Activated CD4-positive, CD25-positive, alpha-beta regulatory T cell treated with anti-CD3 and anti-CD28 coated beads, Interleukin-2, amount 50 U/mL, for 72 hours (primary cell): ENCODE measurements at places on chromosomes 11 and 22.

DNA sequence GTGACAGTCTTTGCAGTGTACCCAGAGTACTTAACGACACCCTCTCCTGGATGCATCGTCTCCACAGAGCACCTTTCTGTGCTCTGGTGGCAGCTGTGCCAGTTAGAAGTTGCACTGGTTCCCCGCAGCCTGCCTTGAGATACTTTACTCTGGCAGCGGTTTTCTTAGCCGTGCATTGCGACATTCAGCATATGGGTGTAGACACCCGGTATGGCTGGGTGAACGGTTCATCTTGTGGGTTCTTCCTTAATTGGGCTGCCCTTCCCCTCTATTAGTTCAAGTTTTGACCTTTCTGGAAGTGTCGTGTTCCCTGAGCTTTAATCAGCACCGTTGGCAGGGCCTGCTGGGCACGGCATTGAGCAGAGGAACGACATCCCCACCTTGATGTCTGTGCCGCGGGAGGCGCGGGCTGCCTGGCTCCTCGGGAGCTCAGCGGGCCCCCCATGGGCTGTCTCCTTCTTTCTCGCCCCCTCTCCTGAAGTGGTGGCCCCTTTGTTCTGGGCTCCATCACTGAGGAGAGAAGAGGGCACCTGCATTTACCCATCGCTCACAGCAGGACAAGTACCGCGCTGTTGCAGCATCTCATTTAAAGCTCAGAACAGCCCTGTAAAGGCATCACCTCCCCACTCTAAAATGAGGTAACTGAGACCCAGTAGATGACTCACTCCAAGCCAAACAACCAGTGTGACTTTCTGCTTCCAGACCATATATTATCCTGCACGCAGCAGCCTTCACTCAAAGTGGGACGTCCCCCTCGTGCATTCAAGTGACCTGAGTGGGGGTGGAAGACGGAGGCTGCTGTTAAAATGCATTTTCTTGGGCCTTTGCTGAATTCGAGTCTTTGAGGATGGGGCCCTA is 13.3 kb downstream of the FAM83F start:
- DNase-seq, result no peak

- DNase-seq, result no peak
Observed at GRCh38 chr11:20762980-20763379, 93.6 kb downstream of the NELL1 start.

DNA sequence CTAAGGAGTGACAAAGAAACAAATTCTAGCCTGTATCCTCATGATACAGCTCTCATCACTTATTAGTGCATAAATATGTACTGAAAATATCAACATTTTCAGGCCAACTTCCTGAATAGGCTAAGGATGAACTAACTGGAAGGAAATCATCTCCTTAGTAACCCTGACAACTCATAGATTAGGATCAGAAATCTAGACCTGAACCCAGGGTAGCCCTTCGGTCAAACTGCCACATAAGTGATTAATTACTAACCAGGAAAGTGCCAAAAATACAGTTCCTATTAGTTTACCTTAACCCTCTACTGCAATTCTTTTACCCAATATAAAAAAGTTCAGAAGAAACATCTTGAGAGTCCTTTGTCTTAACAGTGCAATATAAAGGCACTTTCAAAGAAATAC is 40.0 kb downstream of the AMBRA1 start:
- no peak for DNase-seq

DNA sequence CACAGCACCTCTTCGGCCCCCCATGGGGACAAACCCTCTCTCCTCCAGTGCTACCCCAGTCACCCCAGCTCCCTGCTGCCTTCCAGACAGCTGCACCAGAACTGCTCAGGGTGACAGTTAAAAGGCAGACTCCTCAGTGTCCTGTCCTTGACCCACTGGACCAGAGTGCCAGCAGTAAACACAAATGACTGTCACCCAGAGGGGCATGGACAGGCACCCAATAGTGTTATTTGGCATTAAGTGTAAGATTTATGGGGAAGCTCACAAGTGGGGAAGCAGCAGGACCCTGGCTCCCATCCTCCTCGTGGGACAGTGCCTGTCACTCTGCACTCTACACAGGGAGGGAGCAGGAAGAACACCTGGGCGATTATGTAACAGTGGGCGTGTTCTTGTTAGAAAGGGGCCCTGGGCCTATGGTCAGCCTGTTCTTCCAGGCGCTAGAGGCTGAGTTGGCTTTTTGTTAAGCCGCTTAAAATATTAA is 5.0 kb downstream of the RPS19BP1 start:
- no peak for DNase-seq

DNA sequence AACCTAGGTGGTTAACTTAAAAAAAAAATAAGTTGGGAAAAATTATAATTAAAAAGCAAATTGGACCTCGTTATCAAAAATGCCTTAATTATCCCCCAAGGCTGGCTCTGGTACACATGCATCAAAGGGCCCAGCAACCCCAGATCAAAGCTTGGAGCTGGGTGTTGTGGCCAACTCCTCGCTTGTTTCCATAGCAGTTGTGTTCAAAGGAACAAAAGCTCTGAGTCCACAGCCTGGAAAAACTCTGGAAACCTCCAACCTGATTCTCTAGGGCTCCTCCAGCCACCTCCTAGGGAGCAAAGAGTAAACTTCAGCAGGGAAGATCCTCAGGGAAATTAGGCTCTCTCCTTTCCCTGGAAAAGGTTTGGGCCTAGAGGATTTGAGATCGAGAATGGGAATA is 149.4 kb downstream of the NXPE2 start:
- no peak for DNase-seq

- DNase-seq, result no peak
Observed at GRCh38 chr11:742156-742546, 5.1 kb upstream of the TALDO1 start.

- DNase-seq, result no peak
Observed at GRCh38 chr22:19143967-19144400, 467 bp downstream of the ESS2 start.

- no peak for DNase-seq
Observed at GRCh38 chr11:34209809-34210208, 104.4 kb downstream of the NAT10 start.

GRCh38 chr11:13344818-13345217 is 67.2 kb downstream of the BMAL1 start:
- no peak for DNase-seq

GRCh38 chr11:67002921-67003411 is 20.0 kb upstream of the SYT12 start:
- no peak for DNase-seq

- DNase-seq, result no peak
Observed at GRCh38 chr11:120978701-120979100, 45.2 kb upstream of the TBCEL start.

DNA sequence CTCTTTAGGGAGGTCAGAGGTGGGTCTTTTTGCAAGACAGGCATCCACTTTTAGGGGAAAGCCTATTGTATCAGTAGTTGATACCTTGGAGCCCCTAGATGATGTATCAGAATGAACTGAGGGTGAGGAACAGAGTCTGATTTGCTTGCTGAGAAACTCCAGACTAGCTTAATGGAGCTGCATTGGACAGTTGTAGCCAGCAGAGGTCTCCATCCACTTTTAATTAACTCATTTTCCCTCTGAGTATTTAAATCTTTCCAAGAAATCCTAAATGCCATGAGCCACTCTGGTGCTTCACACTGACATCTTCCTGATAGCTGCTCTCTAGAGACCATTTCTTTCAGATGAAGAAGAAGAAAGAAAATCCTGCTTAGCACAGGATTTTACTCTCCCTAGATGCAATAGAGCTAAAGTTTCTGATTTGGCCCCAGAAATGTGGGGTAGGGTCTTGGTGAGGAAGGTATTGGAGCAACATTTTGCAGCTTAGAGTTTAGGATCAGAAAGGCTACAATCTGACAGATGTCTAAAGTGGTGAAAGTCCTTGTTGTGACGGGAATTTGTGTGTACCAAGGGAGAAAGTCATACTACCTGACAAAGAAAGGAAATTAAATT is 38.0 kb downstream of the EXT2 start:
- DNase-seq, result no peak

- no peak for DNase-seq
Observed at GRCh38 chr11:60756307-60757032, at the start of gene MS4A15. MS4A15 (plus strand) TSS chr11:60756867; CDS start chr11:60763734, 6,867 bp downstream.

DNA sequence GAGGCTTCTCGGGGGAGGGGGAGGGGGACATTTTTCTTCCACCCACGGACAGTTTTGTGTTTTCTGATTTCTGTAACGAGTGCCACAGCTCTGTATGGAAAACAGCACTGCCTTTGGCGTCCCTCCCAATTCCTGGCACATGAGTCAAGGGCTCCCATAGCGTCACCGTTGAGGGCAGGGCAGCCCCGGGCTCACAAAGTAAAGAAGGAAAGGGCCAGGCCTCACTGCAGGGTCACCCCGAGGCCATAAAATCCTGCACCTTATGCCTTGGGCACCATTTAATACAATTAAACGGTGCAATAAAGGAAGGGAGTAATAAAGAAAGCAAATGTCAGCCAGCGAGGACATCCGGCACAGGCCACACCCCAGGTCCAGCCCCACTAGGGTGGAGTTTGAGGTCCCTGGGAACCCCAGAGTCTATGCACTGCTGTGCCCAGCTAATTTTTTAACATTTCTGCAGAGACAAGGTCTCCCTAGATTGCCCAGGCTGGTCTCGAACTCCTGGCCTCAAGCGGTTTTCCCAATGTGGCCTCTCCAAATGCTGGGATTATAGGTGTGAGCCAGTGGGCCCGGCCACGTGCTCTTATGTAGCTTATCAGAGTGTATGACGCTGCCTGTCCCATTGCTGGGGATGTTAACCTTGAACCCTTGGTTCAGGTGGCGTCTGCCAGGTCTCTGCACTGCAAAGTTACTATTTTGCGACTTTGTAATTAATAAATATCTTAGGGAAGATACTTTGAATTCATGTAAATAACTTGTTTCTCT is 13.6 kb upstream of the MUC2 start:
- DNase-seq, result no peak

GRCh38 chr11:125083312-125084056 is 20.4 kb downstream of the SLC37A2 start:
- no peak for DNase-seq

GRCh38 chr11:34044664-34045485 is 6.7 kb upstream of the CAPRIN1 start:
- no peak for DNase-seq

DNA sequence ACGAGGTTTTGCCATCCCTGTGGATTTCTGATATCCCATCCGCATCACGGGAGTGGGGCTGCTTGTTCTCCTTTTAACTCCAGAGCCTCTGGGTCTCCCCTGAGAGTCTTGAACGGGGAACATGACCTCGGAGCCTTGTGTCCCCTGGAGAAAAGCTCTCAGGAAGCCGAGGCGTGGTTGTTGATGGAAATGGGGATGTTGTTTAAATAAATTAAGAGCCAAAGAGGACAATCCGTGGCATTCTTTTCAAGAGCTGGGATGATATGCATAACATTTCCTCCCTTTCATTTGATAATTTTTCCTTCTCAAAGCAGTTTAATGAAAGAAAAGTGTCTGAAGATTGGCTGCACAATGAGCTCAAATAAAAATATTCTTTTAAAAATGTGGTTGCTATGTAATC is 14.2 kb downstream of the TSPAN18 start:
- no peak for DNase-seq

DNA sequence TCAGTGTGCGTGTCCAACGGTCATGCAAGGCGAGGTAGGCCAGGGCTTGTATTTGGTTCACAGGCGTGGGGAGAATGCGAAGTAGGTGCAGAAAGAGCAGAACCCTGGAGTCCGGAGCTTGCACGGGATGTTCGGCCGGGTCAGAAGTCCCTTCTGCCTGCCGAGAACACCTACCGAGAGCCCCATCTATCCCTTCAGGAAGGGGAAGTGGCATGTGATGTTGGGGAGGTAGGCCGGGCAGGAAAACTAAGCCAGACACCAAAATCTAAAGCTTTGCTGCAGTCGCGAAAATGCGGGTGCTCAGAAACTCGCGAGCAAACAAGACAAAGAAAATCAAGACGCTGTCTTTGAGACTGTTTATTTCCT is 435 bp upstream of the TAF6L start:
- DNase-seq, result peak; percentile 46

DNA sequence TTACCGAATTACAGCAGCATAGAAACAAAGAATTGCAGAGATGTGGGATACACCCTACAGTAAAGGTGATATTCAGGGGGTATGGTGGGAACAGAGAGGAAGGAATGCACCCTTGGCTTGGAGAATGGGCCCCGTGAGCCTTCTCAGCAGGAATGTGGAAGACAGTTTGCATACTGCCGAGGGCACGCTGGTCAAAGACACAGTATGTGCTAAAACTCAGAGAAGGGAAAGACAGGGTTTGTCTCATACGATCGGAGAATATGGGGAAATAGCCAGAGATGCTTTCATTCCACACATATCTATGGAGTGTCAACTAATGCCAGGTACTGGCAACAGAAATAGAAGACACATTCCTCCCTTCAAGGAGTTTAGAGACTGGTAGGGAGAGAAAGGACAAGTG is 36.9 kb downstream of the UBASH3B start:
- DNase-seq, result no peak

- no peak for DNase-seq
Observed at GRCh38 chr11:126098204-126098769, 35.6 kb upstream of the CDON start.

- no peak for DNase-seq
Observed at GRCh38 chr22:43330178-43331068, 12.7 kb downstream of the SCUBE1 start.

DNA sequence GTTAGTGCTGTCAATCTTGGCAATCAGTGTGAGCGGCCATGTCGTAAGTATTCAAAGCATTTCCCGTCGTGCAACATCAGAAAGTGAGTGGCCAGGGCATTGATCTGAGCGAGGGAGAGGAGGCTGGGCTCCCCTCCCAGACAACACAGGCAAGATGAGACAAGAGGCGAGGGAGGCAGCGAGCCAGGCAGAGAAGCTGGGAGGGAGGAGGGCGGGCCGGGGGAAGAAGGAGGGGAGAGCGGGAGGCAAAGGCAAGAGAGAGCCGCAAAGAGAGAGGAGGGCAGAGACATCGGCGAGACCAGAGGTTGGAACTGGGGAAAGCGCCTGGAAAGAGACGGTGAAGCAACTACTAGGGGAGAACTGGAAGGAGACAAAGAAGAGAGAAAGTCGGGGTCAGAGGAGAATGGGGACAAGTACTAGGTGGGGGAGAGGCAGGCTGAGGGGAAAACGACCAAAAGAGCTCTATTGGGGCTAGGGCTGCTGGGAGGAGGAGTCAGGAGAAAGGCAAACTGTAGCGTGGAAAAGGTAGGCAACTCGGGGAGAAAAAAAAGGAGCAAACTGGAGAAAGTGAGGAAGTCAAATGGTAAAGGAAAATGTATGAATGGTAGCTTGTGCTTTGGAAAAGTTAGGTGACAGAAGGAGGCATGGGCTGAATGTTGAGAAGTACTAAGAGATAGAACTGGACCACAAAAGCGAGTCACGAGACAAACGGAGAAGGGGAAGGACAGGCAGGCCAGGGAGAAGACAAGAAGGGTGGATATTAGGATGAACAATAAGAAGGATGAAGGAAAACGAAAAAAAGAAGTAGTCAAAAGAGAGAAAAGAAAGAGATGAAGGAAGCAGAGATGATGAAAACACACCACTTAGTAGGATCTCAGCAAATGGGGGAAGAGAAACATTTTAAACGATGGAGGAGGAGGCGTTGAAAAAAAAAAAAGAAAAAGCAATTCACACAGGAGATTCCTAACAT is 130.5 kb upstream of the C11orf58 start:
- DNase-seq, result no peak
